Stimulated activated CD8-positive, alpha-beta memory T cell treated with anti-CD3 and anti-CD28 coated beads, Interleukin-4, amount 100 ng/mL, for 1 hour (primary cell): ENCODE measurements at places on chromosomes 1 and 21.

DNA sequence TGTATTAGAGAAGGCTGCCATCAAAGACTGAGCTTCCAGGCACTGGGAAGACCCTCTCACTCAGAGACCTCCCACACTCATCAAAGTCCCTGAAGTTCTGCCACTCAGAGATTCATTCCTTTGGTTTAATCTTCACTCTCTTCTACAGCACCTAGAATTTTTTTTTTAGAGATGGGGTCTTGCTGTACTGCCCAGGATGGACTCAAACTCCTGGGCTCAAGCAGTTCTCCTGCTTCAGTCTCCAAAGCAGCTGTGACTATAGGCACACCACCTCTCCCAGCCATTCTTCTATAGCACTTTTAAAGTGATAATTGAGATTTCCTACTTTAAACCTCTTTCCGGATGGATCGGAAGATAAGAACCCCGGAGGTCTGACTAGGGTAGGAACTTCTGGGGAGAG, 3.7 kb upstream of the HP1BP3 start:
- DNase-seq = no peak

GRCh38 chr1:18929686-18930085, 26.8 kb downstream of the IFFO2 start:
- DNase-seq = no peak

GRCh38 chr1:88608139-88608943, 75.7 kb upstream of the PKN2 start:
- DNase-seq = no peak

DNA sequence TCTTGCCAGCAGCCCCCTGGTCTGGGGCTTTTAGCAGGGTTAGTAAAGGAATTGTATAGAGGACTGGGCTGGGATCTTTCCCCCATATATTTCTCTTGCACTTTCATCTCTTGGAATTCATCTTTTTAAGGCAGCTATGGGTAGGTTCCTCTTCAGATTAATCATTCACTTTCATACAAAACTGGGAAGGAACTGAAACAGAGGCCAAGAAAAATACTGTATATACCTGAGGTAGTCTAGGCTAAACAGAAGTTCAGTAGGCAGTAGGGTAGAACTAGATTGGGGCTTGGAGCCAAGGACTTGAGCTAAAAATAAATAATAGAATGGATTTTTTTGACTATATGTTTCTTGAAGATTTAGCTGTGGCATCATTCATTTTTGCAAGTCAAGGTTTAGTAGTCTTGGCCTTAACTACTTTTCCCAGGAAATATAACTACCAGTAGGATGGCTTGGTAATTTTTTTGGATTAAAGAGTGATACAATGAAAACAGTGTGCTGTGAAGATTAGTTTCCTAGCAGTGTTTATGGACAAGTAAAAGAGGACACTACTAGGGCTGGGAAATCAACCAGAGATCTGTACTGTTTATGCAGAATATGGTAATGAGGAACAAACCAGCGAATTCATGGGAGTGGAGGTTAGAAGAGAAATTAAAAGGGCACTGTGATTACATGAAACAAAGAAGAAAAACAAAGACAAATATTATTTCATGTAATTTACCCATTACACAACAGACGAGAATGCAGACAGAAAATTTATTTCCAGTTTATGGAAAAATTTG, 50.9 kb upstream of the PTGS2 start:
- no peak for DNase-seq

- DNase-seq = no peak
These were observed 42.0 kb upstream of the LDLRAP1 start for GRCh38 chr1:25501235-25502058.

GRCh38 chr1:107900090-107900945, 64.7 kb downstream of the VAV3 start:
- no peak for DNase-seq

DNA sequence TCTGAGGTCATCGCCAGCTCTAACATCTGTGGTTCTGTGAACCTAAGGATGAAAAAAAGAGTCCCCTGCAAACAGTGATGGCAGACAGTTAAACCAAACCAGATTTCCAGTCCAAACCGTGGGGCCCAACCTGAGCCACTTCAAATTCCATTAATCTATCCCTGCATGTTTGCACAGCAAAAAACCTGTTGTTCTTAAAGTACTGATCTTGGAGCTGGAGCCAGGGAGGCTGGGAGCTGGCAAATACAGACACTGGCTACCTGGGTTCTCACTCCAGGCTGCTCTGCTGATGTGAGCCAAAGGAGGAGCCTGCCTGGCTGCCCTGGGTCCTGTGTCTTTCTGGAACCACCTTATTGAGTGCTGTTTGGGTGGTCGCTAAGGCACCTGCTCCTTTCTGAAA, 16.4 kb downstream of the LDLRAD1 start:
- DNase-seq = no peak

DNA sequence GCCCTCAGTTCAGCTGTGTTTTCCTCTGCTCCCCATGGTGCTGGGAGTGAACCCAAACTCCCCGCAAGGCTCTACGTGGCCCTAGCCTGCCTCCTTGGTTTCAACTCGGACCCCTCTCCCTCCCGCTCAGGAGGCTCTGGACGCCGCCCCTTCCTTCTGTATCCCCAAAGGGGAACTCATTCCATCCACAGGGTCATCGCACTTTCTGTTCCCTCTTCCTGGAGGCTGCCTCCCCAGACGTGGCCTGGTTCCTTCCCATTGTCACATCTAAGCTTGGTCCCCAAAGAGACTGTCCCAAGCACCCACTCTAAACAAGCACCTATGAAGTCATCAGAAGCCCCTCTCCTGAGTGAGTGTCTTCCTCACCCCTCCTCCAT, 10.9 kb downstream of the KCNAB2 start:
- DNase-seq = no peak
